ENCODE measurements at places on chromosomes 7 and 10.

GRCh38 chr7:55020466-55020871 is 1.7 kb downstream of the EGFR start:
- no peak for DNase-seq

DNA sequence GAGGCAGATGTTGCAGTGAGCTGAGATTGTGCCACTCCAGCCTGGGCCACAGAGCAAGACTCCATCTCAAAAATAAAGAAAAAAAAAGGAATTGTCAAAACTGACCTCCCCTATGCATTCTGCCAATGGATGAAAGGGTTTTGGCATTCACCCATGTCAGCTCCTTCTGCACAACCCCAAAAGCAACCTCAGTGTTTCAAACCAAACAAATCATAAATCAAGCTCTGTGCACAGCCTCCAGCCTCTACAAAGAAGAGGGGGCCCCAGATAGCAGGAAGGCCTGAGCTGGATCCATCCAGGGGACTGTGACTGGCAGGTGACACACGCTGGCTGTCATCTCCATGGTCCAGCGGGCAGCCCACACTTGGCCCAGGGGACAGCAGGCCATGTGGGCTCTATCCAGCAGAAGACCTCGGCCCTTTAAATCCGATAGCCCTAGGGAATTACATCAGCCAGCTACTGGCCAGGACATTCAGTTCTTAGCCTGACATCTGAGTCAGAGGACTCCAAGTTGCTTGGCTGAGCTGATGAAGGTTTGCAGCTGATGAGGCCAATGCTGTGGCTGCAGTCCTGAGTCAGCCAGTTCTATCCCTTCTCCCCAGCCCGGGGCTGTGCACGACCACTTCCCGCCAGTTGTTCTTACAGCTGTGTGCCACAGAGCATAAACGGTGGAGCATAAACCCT is 52.0 kb upstream of the FIGNL1 start:
- DNase-seq: no peak

GRCh38 chr10:43861966-43862751 is 213.5 kb upstream of the ZNF32 start:
- no peak for DNase-seq

DNA sequence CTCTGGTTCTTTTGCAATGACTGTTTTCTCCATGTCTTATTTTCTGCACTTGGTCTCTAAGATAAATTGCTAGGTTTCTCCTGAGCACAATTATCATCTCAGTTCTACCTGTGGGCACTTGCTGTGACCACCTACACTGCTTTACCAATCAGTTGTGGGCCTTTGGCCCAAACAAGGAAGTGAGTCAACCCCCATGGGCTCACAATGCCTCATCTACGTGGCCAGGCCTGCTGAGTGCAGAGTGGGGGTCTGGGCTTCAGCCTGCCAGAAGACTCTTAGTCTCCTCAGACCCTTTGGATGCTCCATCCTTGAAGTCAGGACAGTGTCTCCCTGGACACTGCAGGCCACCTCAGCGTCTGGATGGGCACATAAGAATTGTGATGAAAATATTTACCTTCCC is 20.3 kb downstream of the SCART1 start:
- no peak for DNase-seq

GRCh38 chr7:15855525-15856109 is 169.1 kb upstream of the MEOX2 start:
- no peak for DNase-seq

DNA sequence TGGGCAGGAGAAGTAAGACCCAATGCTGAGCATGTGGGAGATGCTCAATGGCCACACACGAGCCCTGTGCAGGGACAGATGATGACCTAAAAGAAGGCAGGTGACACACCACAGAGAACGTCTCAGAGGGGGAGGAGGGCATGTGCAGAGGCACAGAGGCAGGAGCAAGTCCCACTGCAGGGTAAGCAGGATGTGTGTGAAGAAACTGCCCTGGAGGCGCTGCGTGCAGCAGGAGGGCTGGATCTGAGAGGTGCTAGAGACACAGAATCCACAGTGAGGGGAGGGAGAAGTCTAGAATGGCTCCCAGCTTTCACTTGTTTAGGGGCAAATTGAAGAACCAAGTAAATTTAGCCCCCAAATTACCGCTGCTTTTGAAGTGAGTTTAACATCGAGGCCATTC is 14.9 kb downstream of the DYDC2 start:
- no peak for DNase-seq

GRCh38 chr7:6637544-6638229 is 569 bp downstream of the ZNF316 start:
- DNase-seq: no peak

DNA sequence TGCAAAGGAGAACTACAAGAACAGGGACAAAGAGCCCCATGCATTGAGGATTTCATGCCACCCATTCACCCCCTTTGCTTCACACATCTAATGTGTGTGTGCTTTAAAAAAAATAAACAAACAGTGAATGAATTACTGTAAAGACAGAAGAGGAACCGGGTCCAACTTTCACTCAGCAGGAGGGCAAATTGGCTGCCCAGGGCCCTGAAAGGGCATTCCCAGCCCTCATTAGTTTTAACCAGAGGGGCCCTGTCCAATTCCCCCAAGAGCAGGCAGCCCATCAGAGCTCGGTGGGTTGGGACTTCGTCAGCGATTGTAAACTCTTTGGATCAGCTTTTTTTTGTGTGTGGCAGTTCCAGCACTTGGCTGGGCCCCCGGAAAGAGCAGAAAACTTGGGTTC is 73.6 kb upstream of the PDZD8 start:
- DNase-seq: no peak

DNA sequence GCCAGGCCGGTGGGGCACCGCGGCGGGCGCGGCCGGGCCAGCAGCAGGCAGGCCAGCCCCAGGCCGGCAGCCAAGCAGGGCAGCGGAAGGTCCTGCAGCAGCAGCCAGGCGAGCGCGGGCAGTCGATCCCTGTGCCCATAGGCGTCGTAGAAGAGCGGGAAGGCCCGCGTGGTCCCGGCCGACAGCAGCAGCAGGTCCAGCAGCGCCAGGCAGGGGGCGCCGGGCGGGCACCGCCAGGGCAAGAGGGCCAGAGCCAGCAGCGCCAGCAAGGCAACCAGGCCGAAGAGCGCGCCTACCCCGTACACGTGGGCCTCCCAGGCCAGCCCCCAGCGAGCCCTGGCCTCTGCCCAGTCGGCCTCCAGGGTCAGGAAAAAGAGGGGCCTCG is 8.4 kb upstream of the RBM28 start:
- DNase-seq: peak; percentile 41

GRCh38 chr10:61343796-61344195 is 109.4 kb downstream of the TMEM26 start:
- no peak for DNase-seq

DNA sequence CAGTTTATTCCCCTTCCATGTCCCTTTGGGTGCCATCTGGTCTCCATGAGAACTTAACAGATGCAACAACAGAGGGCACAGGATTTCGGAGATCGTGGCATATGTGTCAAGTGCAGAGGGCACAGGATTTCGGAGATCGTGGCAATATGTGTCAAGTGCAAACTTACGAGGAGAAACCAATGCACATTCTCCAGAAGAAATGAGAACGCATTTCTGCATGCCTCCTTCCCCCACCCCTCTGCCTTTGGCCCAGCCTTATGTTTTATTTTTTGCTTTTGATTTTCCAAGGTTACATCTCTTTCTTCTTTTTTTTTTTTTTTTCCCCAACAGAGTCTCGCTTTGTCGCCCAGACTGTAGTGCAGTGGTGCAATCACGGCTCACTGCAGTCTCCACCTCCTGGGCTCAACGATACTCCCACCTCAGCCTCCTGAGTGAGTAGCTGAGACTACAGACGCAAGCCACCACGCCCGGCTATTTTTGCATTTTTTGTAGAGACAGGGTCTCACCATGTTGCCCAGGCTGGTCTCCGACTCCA is 586 bp upstream of the ANKRD26 start:
- no peak for DNase-seq

DNA sequence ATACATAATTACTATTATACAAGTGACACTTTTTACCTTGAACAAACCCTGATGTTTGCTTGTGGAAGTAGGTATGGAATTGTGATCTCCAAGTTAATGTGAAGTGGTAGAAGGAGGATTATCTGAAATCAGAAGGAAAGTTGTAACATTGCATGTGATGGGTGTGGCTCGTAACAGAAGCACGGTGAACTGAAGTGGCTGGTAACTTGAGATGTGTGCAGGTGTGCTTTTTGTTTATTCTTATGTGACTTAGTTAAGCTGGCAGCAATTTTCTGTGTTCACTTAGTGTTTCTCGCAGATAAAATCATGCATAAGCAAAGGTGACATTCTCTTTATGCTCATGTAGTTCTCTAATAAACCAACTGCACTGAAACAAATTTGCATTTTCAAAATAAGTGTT is 82.3 kb downstream of the ZEB1 start:
- no peak for DNase-seq

- no peak for DNase-seq
These were observed at the start of gene EVX1 for GRCh38 chr7:27242555-27243339. Gene EVX1 (plus strand): TSS chr7:27242802. CDS start chr7:27243031, 229 bp downstream.

GRCh38 chr10:3068201-3068967 is 1.0 kb downstream of the PFKP start:
- DNase-seq: peak; percentile 95
